ENCODE measurements at places on chromosomes 11 and 22.

- DNase-seq = no peak
These were observed 37.4 kb downstream of the SMIM38 start for GRCh38 chr11:69193151-69193550.

DNA sequence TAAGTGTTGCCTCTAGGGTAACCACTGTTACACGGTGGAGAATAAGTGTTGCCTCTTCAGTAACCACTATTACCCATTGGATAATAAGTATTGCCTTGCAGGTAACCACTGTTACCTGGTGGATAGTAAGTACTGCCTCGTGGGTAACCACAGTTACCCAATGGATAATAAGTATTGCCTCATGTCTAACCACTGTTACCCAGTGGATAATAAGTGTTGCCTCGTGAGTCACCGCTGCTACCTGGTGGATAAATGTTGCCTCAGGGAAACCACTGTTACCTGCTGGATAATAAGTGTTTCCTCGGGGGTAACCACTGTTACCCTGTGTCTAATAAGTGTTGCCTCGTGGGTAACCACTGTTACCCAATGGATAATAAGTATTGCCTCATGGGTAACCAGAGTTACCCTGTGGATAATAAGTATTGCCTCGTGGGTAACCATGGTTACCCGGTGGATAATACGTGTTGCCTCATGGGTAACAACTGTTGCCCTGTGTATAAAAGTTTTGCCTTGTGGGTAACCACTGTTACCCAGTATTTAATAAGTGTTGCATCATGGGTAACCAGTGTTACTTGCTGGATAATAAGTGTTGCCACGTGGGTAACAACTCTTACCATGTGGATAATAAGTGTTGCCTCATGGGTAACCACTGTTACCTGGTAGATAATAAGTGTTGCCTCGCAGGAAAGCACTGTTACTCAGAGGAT is 12.3 kb upstream of the NXPE4 start:
- DNase-seq = no peak

DNA sequence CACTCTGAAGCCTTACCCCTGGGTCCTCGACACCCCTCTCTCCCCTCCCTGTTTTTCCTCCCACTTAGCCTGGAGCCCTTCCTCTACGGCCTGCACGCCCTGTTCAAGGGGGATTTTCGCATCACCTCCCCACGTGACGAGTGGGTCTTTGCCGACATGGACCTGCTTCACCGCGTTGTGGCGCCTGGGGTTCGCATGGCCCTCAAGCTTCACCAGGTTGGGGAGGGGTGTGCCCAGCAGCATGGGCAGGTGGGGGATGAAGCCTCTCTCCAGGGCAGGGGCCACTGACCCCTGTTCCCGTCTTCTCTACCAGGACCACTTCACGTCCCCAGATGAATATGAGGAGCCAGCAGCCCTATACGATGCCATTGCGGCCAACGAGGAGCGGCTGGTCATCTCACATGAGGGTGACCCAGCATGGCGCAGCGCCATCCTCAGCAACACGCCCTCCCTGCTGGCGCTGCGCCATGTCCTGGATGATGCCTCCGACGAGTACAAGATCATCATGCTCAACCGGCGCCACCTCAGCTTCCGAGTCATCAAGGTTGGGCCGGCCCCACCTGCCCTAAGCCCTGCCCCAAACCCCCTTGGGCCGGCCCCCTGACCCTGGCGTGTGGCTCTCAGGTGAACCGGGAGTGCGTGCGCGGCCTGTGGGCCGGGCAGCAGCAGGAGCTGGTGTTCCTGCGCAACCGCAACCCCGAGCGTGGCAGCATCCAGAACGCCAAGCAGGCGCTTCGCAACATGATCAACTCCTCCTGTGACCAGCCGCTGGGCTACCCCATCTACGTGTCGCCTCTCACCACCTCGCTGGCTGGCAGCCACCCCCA is 2.8 kb upstream of the SIPA1 start:
- no peak for DNase-seq

- DNase-seq = no peak
These were observed 23.4 kb upstream of the ADSL start for GRCh38 chr22:40322818-40323447.

- DNase-seq = no peak
These were observed 894.6 kb downstream of the FAM181B start for GRCh38 chr11:81839016-81839415.

DNA sequence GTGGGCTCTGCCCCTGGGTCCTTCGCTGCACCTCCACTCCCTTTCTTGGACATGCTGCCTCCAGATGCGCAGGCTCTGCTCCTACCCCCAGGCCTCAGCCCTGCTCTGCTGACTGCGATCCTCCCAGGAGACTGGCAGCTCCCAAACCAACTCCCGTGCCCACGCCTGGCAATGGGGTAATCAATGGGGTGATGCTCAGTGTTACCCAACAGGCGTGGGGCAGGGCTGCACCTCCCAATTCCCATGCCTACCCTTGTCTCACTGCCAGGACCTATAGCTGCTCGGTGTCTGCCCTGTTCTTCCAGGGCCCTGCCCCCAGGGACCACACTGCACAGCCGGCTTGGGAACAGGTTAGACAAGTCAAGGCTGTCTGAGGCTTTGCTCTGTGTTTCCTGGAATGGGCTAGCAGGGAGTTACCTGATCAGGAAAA is at the start of gene ALDH3B2:
ALDH3B2 (minus strand) TSS at position 182 of the 430 bp plus-strand sequence. CDS start 7,688 bp downstream, outside the sequence.
- DNase-seq = no peak

GRCh38 chr11:74077193-74077592 is 68.3 kb upstream of the UCP3 start:
- DNase-seq = no peak

- no peak for DNase-seq
These were observed 199.0 kb downstream of the ETS1 start for GRCh38 chr11:128388206-128388815.

- DNase-seq = no peak
These were observed 10.9 kb downstream of the TNNT3 start for GRCh38 chr11:1930462-1930830.

GRCh38 chr11:16853859-16854258 is 115.4 kb downstream of the C11orf58 start:
- no peak for DNase-seq

- no peak for DNase-seq
These were observed 2.1 kb upstream of the MTFP1 start for GRCh38 chr22:30423301-30423958.

- DNase-seq = peak; percentile 68
These were observed 58.2 kb downstream of the RRAS2 start for GRCh38 chr11:14300661-14301304.

DNA sequence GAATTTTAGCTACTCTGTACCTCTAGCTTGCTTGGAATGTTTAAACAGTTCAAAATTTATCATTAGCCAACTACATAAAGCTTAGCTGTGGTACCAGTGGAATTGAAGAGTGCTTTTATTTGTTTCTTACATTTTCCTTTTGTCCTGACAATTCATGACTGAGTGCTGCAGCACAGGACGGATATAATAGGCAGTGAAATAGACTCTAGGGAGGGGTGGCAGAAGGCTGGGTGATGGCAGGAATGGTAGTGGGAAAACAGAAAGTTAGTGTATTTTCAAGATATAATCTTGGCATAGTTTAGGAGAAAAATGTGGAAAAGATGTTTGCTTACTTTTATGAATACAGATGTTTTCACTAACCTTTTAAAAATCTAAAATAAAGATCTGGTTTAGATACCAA is 31.1 kb upstream of the ARHGAP32 start:
- no peak for DNase-seq

GRCh38 chr11:113951537-113951936 is 23.4 kb upstream of the HTR3A start:
- no peak for DNase-seq

DNA sequence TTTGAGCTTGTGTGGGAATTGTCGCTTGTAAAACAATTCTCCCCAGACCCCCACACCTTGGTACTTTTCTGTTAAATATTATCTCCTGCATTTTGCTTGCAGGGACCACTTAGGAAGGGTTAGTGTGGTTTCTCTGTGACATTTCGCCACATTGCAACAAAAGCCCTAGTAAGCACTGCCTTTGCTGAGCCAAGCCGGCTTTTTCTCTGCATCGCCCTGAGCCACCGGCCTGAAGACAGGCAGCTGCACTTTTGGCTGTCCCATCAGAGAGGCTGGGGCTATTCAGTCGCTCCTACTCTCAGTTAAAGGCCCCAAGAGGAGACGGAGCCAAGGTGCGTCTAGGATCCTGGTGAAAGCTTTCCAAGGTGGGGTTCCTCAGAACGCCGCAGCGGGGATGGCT is 5.7 kb downstream of the MPPED1 start:
- no peak for DNase-seq

DNA sequence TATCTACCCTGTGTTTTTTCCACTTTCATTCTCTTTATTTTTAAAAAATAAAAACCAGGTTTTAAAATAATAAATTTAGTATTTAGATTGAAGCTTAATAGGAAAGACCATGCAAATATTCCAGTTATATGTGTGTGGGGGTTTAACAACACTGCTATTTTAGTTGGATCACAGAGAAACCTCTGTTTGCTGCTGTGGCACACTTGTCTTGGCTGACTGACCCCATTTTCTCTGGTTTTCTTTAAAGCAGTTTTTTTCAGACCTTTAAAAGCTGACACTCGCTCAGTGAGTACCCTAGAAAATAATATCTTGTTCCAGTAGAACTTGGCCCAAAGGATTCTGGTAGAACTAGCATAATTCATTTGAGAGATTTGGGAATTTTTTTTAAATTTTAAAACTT is 31.6 kb downstream of the ACER3 start:
- DNase-seq = no peak

GRCh38 chr11:46294365-46295309 is 17.2 kb downstream of the CREB3L1 start:
- DNase-seq = peak; percentile 81

GRCh38 chr11:124768914-124769313 is 6.8 kb upstream of the ESAM start:
- no peak for DNase-seq

GRCh38 chr11:33867561-33867960 is 24.3 kb downstream of the LMO2 start:
- no peak for DNase-seq

- DNase-seq = no peak
These were observed 9.8 kb downstream of the LTBP3 start for GRCh38 chr11:65548395-65548794.

DNA sequence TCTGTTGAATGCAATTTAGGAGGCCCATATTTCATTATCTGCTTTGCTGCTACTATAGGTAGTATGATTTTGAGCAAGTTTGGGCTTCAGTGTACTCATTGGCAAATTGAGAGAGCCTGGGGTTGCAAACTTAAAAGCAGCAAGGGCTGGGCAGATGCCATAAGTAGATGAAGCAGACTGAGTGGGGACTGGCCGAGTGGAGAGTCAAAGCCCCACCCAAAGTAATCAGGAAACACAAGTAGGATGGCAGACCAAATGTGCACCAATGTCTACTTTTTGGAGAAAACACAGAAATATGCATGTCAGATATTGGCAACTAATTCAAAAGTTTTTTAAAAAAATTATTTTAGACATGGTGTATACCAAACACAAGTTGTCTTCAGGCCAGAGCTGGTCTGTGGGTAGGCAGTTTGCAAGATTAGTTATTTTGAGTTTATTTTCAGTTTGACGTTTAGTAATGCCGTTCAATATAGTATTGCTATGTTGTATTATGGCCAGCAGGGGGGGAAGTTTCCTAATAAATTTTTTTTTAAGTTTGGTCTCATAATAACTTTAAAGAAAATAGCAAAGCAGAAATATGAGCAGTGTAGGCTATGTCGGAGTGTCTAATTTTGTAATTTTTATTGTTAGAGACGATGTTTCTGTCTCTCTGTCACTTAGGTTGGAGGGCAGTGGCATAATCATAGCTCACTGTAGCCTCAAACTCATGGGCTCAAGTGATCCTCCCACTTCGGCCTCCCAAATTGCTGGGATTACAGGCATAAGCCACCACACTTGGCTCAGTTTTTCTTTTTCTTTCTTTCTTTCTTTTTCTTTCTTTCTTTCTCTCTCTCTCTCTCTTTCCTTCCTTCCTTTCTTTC is 105.1 kb downstream of the HIPK3 start:
- DNase-seq = peak; percentile 51

DNA sequence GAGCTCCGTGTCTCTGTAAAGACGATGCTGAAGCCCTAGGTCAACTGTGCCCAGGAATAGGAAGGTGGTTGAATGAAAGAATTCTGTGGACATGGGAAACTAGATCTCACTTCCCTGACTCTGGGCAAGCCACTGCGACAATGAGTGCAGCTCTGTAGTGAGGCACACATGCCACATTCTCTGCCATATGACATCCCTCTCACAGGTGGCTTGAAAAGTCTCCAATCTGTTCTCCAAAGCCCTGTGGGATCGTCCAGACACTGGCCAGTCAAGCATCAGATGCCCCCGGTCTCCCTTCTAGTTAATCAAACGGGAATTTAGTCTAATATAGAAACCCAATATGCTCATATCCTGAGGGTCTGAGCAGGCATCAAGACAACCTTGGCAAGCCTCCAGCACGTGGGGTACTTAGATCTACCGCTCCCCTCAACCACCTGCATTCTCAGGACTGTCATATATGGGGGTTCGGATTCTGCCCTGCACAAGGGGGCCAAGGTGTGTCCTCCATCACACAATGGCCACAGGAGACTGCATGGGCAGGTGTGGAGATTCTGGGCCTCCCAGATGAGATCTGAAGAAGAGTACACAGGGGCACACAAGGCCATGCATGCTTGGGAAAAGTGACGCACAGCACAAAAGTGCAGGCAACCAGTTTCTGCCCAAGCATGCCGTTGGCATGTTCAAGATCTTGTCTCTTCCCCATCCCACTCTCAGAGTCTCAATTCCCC is 11.9 kb downstream of the DKK3 start:
- no peak for DNase-seq

DNA sequence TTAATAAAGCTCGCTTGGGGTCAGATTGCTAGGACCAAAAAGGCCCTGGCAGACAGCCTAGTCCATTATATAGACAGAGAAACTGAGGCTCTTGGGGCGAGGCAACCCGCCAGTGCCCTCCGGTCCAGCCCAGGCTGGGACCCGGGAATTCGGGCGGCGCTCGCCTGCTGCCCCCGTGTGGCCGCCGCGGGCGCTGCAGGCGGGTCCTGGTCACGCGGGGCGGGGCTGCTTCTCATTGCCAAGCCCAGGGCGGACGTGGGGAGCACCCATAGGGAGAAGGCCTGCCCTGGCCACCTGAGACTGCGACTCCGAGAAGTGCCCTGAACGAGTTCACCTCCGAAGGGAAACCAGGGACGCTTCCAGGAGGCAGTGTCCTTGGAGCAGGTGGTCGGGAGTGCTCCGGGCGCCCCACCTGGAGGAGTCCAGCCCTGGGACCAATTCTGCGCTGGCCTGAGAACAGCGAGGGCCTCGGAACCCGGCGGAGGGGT is 36.0 kb upstream of the CSNK1E start:
- DNase-seq = peak; percentile 53

DNA sequence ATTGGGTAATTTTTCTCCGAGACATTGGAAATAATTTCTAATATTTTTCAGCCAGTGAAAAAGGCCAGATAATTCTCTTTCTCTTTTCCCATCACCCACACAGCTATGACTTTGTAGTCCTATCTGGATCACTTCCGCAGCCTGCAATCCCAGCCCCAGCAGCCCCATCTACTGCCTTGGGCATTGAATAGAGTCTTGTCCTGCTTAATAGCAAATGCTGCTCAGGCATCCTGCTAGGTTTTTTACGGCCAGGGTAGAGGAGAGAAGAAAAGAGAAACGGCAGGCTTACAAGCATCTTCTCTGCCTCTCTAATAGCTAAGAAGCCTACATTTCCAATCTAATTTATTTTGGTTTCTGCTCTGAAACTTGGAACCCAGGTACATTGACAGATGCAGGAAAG is 154.3 kb upstream of the B3GAT1 start:
- DNase-seq = no peak

All from ACHN (cell line).